Karpas-422 (cell line): ENCODE measurements at places on chromosomes 7 and 10. TPM values are rescaled to one million over a fixed set of nuclear protein-coding genes. Genes with fewer than 3 reads are reported as not detected.
A peak's percentile ranks its signal among the peaks of the same experiment; 100 is the strongest.

- no peak overlapping the region for H3K4me3 ChIP-seq
- no peaks in the 10 kb centered on the region for H3K36me3 ChIP-seq
- no peaks in the 10 kb centered on the region for H3K4me1 ChIP-seq
- no peak overlapping the region for H3K27ac ChIP-seq
- no peaks in the 10 kb centered on the region for H3K27me3 ChIP-seq
Measured at GRCh38 chr10:103847909-103848468, 7.4 kb downstream of the SH3PXD2A start.

LOXL4 gene
- not detected in 2 replicates for total RNA-seq

HEPACAM2 gene
- total RNA-seq = 0.30 TPM in 1 of 2 replicates, not detected in the other

- no peak overlapping the region for H3K27ac ChIP-seq
- peaks cover 24% of the 10 kb centered on the region for H3K4me1 ChIP-seq
- DNase-seq = no peak
- no peaks in the 10 kb centered on the region for H3K27me3 ChIP-seq
- no peaks in the 10 kb centered on the region for H3K36me3 ChIP-seq
- no peak overlapping the region for H3K4me3 ChIP-seq
Measured at GRCh38 chr7:139896831-139897230, 67.8 kb downstream of the TBXAS1 start.

DNA sequence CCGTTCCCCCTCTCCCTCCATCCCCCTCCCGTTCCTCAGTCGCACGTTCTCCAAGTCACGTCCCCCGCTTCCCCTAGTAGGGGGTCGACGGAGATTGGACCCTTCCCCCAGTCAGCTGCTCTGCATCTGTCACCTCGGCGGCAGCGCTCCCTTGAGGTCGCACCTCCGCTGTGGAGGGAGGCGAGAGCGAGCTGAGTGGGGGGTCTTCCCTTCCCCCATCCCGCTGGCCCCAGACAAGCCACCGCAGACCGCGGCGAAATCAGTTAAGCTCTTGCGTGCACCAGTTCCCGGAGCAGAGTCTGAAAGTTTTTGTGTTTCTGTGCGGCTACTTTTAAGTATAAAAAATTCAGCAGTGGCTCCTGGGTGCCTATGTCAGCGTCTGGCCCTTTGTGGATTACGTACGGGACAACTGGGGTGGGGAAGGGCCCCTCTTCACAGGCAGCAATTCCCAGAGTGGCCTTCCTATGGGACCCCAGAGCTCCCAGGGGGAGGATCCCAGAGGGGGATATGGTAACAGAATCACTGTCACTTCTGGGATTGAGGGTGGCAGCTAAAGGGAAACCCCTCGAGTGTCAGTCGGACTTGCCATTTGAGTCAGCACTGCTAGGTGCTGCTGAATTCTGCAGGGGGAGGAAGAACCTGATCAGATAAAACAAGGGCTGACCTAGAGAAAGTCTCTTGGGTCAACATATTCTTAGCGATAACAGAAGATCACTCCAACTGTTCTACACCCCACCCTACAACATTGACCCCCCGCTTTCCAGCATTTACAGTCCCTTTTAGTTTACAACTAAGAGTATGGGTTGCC lies 12.5 kb upstream of the DDIT4 start:
- no peaks in the 10 kb centered on the region for H3K27me3 ChIP-seq
- no peaks in the 10 kb centered on the region for H3K36me3 ChIP-seq
- H3K4me3 ChIP-seq = peak overlapping the region; percentile 70
- peaks cover 42% of the 10 kb centered on the region for H3K4me1 ChIP-seq

TRDMT1 gene
- 3.1 and 8.3 TPM in 2 replicates for total RNA-seq

GRCh38 chr7:128124786-128125185 lies 93.5 kb upstream of the LRRC4 start:
- no peaks in the 10 kb centered on the region for H3K36me3 ChIP-seq
- H3K27me3 ChIP-seq = no peaks in the 10 kb centered on the region
- no peak overlapping the region for H3K27ac ChIP-seq
- no peak for DNase-seq
- no peak overlapping the region for H3K4me3 ChIP-seq
